ENCODE measurements at places on chromosomes 4 and X. TPM values are rescaled to one million over a fixed set of nuclear protein-coding genes. Genes with fewer than 3 reads are reported as not detected.

Gene SCRG1
- total RNA-seq = not detected

Gene TREX2
- 2.0 TPM for total RNA-seq

Gene HSD17B13
- 0.09 TPM for total RNA-seq

Gene SOX3
- total RNA-seq = not detected

Gene MCTS1
- 45.7 TPM for total RNA-seq

Gene METAP1
- 48.4 TPM for total RNA-seq

Data from activated CD8-positive, alpha-beta memory T cell treated with anti-CD3 and anti-CD28 coated beads, Interleukin-2, amount 10 ng/mL, durations not matched to agents 7 days and 5 days (primary cell).